ENCODE measurements at places on chromosomes 2 and 18. TPM values are rescaled to one million over a fixed set of nuclear protein-coding genes. Genes with fewer than 3 reads are reported as not detected.

Gene PCARE
- not detected for total RNA-seq

Gene SLC23A3
- 2.5 TPM for total RNA-seq

Gene VSNL1
- 0.77 TPM for total RNA-seq

Gene CCL20
- total RNA-seq = not detected

Gene DSG4
- not detected for total RNA-seq

Gene TEX44
- total RNA-seq = not detected
